Fibroblast of skin of abdomen (primary cell): ENCODE measurements at places on chromosomes 4 and X.

DNA sequence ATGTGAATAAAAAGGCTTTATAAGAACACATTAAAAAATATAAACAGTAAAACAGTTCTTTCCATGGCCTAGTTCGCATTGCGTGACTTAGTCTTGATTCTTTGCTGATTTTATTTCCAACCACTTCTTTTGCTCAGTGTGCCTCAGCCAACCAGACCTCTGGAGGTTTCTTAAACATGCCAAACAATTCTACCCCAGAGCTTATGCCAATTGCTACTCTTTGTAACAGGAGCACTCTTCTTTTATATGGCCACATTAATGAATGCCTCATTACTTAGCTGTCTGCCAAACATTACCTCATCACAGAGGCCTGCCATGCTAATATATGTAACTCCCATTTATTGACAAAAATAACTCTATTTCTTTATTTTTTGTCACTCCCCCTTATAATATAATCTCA is 202.3 kb downstream of the NDST4 start:
- DNase-seq: peak; percentile 1

GRCh38 chr4:78638337-78639172 is 87.0 kb downstream of the ANXA3 start:
- DNase-seq: no peak

GRCh38 chrX:77527233-77528001 is 80.2 kb downstream of the FGF16 start:
- no peak for DNase-seq

GRCh38 chrX:120549483-120550452 is 11.0 kb downstream of the CUL4B start:
- peak; percentile 94 for DNase-seq

DNA sequence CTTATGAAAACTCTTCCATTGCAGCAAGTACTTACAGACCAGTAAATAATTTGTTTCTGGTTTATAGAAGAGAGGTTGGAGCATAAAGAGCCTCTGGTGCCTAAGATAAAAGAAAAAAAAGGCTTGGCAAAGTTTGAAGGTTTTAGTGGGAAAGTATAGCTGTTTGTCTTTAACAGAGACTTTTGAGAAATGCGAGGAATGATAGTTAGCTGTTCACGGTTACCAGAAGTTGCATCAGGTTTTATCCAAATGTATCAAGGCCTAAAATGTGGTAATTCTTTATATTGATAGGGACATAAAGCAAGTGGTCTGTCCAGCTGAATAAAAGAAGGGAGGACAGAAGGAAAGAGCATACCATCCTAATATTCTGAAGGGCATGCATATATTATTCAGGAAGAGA is 29.3 kb downstream of the RAP1GDS1 start:
- DNase-seq: peak; percentile 94

DNA sequence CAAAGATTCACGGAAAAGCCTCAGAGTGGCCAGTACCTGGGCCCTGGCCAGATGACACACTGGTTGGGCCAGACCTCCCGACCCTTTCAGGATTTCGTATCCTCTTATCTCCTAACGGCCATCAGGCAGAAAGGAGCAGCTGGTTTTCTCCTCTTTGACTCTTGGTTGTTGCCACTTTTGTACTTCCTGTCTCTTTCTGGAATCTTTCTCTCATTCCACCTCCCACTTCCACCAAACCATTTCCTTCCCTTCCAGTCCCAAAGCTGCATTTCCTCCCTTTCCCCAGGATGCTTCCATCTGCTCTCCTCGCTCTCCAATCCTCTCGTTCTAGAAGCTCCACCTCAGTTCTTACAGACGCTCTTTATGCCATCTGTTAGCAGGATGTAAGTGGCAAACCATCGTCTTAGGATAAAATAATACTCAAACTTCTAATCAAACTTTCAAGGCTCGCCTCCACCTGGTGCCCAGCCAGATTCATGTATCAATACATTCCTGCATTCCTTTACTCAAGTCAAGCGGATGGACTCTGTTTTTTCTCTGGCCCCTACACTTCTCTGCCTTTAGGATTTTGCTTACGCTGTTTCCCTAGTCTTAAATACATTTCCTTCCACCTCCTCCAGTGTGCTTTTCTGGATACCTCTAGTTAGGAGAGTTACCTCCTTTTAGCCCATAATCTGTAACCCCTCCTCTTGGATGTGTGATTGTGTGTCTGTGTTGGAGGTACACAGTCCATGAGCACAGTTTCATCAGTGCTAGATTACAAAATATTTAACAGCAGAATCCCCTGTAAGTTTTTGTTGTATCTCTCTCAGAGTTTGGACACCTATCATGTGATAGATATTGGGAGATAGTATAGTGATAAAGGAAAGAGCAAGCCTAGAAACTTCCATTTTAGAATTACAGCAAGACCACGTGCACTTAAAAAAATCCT is 70.4 kb downstream of the LDB2 start:
- DNase-seq: no peak

GRCh38 chr4:33802578-33802977 is 2441.7 kb downstream of the ARAP2 start:
- no peak for DNase-seq

DNA sequence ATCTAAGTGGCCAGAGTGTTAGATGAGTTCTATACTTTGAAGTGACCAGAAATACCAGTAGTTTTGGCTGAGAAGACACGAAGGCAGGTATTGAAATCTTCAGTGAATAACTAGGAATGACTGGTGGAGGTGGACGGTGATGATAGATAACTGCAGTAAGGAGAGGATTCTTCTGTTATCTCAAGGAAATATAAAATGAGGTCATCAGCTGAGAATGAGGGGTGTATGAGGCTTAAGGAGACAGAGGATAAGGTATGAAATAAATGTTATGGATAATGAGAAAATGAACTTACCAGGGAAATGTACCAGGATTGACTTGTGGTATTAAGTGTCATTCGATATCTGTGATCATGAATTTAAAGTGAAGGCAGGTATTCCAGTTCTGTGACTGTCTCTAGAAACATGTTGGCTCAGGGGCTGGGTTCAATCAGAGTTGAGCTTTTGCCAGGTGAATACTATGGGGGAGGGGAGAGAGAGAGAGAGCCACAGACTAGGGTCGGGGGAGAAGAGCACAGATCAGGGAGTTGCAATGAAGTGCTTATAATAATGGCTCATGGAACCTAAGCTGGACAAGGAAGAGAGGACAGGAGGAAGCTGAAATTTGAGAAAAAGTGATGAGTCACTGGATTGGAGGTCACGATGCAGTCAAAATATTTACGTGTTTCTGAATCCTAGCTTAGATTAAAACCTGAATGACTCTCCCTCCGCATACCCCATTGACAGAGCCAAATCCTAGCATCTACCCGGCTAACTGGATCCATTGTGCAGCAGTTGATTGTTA is 37.5 kb upstream of the BRS3 start:
- DNase-seq: no peak

DNA sequence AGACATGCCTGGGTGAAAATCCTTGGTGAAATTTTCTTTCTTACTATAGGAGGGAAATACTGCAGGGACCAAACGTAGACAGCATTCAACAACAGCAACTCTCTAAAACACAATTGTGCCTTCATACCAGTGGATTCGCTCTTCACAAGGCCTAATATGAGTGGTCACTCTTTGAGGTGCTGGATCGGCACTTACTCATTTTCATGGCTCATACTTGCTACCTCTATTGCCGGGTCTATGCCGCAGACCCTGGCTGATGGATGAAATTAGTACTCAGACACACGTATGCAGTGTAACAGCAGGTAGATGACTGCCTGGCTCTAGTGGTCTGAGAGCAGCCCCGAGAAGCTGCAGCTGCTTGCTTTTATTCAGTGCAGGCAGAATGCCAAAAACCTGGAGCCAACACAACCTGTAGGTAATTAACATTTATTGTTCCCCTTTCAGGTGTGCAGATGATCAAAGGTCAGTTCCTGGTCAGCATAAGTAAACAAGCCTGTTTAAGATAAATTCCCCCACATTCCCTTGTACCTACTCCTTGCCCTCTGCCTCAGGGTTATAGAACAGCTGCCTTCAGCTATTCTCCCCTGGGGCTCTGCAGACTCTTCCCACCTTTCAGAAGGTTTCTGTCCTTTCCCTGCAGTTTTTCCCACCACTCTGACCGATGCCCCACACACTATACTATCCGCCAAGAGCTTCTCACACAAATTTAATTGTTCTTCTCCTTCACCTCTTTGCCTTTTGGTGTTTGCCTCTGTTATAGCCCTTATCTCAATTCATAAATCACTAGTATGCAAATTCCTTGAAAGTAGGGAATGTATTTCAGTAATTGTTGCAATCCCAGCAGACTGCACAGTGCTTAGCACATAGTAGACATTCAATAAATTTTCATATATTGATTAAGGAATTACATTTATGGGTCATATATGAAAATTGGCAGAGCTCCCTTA is 210.0 kb downstream of the SPANXN3 start:
- no peak for DNase-seq

DNA sequence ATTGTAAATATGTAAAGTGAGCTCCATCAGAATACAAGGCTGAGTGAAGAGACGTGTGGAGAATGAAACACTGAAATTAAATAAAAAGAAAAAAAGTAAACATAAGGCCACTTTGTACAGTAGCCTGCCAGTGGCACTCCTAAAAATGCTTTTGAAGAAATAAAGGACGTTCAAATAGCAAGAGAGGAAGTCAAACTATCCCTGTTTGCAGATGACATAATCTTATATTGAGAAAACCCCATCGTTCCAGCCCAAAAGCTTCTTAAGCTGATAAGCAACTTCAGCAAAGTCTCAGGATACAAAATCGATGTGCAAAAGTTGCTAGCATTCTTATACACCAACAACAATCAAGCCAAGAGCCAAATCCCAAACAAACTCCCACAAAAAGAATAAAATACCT is 24.2 kb downstream of the RASSF6 start:
- no peak for DNase-seq

GRCh38 chrX:148854306-148854705 is 353.9 kb downstream of the AFF2 start:
- DNase-seq: peak; percentile 45

DNA sequence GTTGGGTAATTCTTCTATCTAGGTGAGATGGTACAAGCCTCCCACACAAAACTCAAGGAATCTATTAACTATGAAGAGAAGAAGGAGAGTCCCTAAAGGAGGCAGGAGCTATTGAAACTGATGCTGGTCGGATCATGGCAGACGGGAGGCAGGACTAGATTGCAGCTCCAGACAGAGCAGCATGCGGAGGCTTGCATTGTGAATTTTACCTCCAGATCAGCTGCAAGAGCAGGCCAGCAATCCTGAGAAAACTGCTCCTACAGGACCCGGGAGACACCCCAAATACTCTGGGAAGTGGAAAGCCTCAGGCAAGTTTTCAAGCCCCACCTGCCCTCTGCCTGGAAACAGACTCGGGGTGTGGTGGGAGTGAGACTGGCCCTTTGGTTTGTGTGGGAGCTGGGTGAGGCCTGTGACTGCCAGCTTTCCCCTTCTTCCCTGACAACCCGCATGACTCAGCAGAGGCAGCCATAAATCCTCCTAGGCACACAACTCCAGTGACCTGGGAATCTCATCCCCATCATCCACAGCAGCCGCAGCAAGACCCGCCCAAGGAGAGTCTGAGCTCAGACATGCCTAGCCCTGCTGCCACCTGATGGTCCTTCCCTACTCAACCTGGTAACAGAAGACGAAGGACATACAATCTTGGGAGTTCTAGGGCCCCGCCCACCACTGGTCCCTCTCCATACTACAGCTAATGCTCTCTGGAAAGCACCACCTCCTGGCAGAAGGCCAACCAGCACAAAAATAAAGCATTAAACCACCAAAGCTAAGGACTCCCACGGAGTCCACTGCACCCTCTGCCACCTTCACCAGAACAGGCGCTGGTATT is 30.9 kb downstream of the GATB start:
- DNase-seq: peak; percentile 24

GRCh38 chrX:29487714-29488113 is 727.6 kb upstream of the MAGEB2 start:
- no peak for DNase-seq
